ENCODE measurements at places on chromosomes 11 and 22.
A peak's percentile ranks its signal among the peaks of the same experiment; 100 is the strongest.

- no peak for DNase-seq
Measured at GRCh38 chr11:133663135-133663985, 131.1 kb upstream of the OPCML start.

- no peak for DNase-seq
Measured at GRCh38 chr11:71466358-71466757, 13.4 kb downstream of the NADSYN1 start.

DNA sequence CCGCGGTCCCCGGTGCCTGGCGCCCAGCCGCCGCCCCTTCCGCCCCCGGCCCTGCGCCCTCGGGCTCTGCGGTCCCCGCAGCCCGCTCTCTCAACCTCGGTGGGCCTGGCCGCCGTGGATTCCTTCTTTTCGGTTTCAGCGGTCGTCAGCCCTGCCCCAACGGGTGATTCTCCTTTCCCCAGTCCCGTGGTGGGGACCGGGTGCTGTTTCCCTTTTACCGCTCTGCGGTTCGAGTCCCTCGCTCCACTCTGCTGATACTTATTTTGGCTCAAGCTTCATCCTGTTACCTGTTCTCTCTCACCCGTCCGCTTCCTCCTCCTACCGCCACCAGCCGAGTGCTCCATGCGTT lies 494 bp downstream of the ZDHHC5 start:
- DNase-seq = no peak

GRCh38 chr11:112115386-112115785 lies 28.7 kb downstream of the SDHD start:
- DNase-seq = no peak

DNA sequence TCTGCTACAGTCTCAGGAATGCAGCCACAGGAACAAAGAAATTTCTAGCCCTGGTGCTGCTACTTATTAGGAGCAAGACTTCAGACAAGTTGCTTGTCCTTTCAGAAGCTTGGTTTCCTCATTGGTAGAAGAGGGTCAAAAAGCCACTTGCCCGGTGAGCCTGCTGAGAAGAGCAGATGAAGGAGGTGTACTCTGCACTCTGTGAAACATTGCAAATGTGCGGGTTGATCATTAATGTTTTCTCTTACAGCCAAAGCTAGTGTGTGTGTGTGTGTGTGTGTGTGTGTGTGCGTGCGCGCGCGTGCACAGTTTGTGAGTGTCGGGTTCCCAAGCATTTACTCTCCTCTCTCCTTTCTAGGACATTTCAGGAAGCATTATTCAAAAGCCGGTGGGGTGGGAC lies 86.3 kb upstream of the NNMT start:
- no peak for DNase-seq

DNA sequence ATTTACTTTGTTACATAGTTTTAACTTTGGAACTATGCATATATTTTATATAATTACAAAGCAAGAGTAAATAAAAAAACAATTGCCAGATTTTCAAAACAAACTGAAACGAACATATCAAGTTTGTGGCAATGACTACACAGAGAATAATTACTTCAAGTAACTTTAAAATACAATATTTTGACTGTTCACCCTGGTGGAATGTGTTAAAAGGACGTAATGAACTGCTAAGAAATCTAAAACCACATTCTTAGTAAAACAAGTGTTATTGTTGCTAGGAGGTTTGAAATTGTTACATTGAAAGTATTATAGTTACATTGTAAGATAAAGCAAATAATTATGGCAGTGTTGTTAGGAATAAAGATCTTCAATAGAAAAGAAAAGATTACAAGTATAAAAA lies 71.4 kb downstream of the SFI1 start:
- DNase-seq = no peak

DNA sequence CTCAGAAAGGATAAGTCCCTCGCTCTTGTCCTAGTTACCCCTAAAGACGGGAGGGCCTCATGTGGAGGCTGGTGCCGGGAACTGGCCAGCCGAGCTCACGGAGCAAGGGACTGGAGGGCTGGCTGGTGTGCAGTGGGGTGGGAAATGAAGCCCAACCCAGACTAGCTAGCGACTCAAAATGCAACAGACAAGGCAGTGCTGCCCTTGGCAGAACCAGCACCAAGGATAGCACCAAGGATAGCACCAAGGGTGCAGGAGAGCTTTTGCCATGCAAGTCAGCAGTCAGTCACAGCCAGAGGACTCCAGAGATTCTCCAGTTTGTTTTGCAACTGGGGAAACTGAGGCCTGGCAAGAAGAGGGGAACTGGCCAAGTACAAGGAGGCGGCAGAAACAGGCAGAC lies 6.5 kb upstream of the BATF2 start:
- DNase-seq = peak; percentile 48

GRCh38 chr11:122741613-122742300 lies 86.2 kb downstream of the UBASH3B start:
- DNase-seq = no peak

DNA sequence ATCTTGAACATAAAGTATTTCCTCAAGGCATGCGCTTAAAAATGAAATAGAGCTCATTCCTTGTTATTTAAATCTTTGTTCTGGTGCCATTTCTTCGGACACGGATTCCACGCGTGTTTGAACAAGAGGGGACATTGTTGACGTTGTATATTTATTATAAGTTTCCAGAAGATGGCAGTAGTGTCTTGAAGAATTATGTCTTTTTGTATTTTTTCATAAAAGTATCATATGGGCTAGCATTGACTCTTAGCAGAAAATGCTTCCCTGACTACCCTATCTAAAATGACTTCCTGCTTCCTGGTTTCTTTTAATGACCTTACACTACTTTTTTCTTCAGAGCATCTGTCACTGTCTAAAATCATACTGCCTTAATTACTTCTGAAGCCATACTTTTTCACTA lies 20.4 kb downstream of the BIRC2 start:
- peak; percentile 68 for DNase-seq

DNA sequence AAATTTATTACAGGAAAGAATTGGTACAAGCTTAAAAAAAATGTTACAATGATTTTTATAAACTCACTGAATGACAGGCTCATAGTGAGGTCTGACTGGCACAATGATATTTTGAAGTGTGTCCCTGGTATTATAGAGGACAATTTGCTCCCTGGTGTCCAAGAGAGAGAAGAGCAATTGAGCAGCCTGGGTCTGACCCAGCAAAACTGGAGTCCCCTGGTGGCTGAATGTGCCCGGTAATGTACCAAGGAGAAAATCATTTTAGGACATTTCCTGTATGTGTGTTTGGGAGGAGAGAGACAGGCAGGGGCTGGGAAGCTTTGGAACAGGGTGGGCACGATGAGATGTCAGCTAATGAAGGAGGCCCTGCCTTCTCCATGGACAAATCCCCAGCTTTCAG lies 125.3 kb downstream of the APOL5 start:
- DNase-seq = peak; percentile 51

GRCh38 chr11:74278721-74279161 lies 32.7 kb downstream of the P4HA3 start:
- DNase-seq = peak; percentile 85

GRCh38 chr22:34973926-34974325 lies 92.0 kb upstream of the ISX start:
- peak; percentile 1 for DNase-seq

DNA sequence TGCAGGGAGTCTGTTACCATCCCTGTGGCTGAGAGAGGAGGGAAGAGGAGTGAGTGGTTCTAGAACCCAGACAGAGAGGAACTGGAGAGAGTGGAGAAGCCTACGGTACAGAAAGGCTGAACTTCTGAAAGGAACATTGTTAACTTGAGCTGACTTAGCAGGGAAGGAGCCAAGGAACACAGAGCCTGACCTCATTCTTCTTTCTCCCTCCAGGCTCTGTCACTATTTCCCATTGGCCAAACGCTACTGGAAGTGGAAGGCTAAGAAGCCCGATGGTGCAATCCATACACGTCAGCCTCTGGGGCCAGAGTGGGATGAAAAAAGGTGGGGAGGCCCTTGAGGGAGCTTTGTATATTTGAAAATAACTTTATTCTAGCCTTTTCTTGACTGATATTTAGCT lies 16.5 kb upstream of the WT1 start:
- no peak for DNase-seq

- DNase-seq = no peak
Measured at GRCh38 chr11:119438599-119438998, 15.6 kb upstream of the THY1 start.

- DNase-seq = no peak
Measured at GRCh38 chr11:113363406-113363805, 24.2 kb upstream of the ANKK1 start.

DNA sequence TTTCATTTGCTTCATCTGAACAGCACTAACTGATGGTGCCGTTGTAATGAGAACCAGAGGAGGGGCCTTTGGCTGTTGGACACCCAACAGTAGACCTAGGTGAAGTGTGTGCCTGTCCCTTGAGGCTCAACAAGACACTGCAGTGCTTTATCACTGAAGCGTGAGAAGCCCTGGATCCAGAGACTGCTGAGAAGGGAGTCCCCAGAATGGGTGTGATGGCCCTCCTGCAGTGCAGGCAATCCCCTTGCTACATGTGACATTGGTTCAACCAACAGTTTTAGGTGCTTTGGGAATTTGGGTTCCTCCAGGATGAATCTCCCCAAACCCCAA lies 125.6 kb downstream of the BRD1 start:
- no peak for DNase-seq

DNA sequence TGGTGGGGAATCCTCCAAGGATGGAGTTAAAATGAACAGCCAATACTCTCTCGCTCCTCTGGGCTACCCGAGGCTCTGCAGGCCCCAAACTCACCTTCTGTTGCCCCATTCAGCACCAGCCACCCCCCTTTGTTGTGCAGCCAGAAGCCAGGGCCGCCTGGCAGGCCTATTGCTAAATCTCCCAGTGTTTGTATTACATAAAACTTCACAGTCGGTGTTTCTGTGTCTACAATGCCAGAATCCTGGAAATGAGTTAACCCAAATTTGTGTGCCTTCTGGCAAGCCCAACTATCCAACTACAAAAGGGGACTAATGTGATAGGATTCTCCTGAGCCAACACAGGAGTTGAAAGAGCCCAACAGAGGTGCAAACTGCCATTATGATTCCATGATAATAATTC lies 9.3 kb downstream of the KCNJ5 start:
- DNase-seq = no peak

GRCh38 chr11:66417000-66417399 lies 3.8 kb upstream of the NPAS4 start:
- DNase-seq = no peak
